Naive thymus-derived CD4-positive, alpha-beta T cell (primary cell): ENCODE measurements at places on chromosomes 3 and 15. TPM values are rescaled to one million over a fixed set of nuclear protein-coding genes. Genes with fewer than 3 reads are reported as not detected.

Gene EHHADH
- polyA plus RNA-seq = 1.6 TPM

GRCh38 chr3:172397716-172398405 is 50.4 kb downstream of the GHSR start:
- DNase-seq = no peak

- DNase-seq = no peak
Measured at GRCh38 chr3:66796343-66796742, 201.8 kb upstream of the KBTBD8 start.

DNA sequence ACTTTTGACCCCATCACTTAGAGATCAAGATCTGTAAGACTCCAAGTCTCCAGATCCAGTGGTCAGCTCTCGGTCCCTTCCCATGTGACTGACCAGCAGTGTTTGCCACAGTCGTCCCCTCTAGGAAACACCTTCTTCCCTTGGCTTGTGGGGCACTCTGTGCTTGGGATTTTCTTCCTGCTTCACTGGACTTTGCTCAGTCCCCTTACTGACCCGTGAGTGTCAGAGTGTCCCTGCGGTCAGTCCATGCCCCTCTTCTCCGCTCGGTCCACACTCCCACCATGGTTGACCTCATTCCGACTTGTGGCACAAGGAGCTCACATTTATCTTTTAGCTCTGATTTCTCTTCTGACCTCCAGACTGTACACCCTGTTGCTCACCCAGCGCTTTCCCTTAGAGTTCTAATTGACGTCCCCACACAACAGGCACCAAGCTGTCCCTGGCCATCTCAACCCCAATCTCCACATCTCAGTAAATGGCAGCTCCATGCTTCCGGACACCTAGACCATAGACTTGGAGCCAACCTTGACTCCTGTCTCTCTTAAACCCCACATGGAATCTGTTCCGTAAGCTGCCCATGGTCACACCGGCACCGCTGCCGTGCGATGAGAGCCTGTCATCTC is 67.9 kb downstream of the APBA2 start:
- no peak for DNase-seq

DNA sequence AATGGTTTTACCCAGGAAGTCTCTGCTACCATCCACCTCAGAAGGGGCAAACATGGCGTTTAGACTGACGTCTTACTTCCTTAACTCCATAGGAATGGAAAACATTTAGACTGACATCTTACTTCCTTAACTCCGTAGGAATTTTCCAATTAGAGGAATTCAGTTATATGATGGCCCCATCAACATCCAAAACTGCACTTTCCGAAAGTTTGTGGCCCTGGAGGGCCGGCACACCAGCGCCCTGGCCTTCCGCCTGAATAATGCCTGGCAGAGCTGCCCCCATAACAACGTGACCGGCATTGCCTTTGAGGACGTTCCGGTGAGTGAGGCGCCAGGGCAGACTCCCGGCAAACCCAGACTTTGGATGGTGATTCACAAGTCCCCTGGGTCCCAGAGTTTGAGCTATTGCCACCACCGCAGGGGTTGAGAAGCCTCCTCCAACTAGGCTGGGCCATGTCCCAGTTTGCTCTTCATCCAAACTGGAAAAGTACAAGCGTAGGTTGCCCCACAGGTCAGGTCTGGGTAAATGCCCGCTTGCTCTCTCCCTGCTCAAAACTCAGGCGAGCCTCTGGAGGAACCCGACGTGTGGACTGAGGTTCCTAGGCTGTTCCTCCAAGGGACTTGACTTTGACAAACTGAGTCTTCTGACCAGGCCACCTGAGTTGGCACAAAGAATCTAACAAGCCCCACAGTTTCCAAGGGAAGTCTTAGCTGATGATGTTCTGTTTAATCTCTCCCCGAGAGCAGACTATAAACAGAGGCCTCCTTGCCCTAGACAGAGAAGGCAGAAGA is 57.7 kb downstream of the MESD start:
- DNase-seq = no peak

Gene KBTBD13
- polyA plus RNA-seq = not detected

Gene SGO1
- polyA plus RNA-seq = 0.54 TPM

- DNase-seq = no peak
Measured at GRCh38 chr3:24315356-24315755, 179.3 kb downstream of the THRB start.

Gene AADACL2
- polyA plus RNA-seq = not detected

DNA sequence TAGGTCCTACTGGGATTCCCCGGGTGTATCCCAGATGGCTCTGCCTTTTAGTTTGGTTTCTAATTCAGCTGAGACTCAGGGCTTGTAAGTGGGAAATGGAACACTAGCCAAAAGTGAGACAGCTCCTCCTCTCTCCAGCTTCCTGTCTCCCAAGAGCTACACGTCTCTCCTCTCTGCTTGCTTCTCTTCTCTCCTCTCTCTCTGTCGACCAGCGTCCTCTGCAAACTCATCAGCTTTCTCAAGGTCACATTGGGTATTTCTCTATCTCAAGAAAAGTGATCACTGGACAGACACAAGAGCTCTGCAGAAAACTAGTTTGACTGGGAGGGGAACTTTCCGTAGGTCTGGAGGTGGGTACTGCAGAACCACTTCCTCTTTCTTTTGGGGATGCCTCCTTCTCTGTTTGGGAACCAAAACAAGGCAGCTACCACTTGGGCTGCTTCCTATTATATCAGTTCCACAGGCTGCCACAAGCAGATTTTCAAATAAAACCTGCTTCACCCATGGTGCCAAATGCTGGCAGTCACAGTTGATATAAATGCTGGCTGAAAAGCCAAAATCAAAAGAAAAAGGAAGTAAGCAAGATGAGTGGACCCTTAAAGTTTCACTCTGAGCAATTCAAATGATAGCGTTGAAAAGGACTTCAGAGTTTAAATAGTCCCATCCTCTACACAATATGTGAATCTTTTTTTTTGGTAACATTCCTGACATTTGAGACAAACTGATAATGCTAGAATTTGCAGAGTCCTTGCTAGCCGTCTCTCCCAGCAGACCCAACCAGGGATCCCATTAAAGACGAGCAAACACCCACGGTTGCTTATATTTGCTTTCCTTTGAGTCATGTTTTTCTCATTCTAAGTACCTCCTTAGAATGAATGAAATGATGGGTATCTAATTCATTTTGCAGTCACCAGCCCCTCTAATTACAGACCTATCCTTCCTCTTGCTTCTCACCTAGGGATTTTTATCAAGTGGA is 7.2 kb upstream of the DYNC1LI1 start:
- no peak for DNase-seq

Gene FAM107A
- not detected for polyA plus RNA-seq

Gene MOBP
- not detected for polyA plus RNA-seq

DNA sequence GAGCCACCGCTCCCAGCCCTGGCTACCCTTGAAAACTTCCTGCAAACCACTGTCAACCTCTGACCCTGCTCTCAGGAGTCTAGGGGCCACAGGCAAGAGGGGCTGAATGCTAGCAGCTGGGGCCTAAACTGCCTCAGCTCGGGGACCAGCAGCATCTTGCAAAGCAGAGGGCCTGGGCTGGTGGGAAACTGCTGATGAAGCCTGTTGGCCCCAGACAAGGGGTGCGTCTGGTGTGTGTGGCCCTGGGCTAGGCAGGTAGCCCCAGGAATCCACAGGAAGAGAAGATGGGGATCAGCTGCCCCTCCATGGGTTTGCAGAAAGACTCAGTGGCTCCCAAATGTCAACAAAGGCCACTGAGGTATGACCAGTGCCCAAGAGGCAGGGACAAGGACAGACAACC is 8.2 kb upstream of the POLG start:
- no peak for DNase-seq

Gene CHST2
- polyA plus RNA-seq = 6.6 TPM

Gene HCN4
- polyA plus RNA-seq = not detected

Gene SLC12A1
- not detected for polyA plus RNA-seq

- DNase-seq = no peak
Measured at GRCh38 chr3:29282427-29283230, 1.8 kb downstream of the RBMS3 start.

DNA sequence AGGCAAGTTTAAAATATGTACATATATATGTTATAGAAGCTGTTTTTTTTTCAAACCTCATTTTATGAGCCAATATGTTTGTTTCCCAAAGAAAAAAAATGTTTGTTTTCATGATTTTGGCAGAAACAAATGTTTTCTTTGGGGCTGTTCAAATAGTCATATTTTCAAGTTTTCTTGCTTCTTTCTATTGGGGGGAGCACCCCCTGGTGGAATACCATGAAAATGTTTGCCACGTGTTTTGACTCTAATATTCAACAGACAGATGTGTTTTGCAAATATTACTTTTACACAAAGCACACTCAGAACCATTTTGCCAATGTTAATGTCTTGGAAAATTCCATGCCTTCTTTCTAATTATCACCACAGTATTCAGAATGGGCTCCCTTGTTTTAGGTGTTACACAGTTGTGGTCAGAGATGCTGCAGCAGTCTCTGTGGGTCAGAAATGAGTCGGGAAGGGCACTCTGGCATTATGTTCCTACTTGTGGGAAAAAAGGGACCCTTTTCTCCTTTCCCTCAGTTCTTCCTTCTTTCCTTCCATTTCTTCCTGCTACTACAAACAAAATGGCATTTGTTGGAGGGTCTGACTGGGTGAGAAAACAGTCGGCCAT is 817.0 kb downstream of the TUSC7 start:
- no peak for DNase-seq

Gene ARF4
- 128 TPM for polyA plus RNA-seq

Gene HES1
- polyA plus RNA-seq = not detected

- DNase-seq = no peak
Measured at GRCh38 chr15:90138071-90138833, 36.0 kb upstream of the IDH2 start.

DNA sequence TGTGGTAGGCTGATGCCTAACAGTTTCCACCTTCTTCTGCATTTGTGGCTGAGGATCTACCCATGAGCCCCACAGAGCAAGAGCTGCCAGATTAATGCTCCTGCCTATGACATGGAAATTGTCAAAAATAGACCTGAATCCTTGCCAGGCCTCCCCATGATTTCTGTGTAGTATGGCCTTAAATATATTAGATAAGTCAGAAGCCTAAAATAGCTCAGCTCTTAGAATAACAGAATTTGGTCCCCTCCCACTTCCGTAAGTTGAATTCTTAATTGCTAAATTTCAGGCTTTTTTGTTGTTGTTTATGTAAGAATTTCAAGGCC is 129.0 kb downstream of the SERPINI1 start:
- no peak for DNase-seq

GRCh38 chr3:137409584-137409983 is 354.5 kb upstream of the SOX14 start:
- no peak for DNase-seq

Gene FANCD2OS
- polyA plus RNA-seq = not detected

DNA sequence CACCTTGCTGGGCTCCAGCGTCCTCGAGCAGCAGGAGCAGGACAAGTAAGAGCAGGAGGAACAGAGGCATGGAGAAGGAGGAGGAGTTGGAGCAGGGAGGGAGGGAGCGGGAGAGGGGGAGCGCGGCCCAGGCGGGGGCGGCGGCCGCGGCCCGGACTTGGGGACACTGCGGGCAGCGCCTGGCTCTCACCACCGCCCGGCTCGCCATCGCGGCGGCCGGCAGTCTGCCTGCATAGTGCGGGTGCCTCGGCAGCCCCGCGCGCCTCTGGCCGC is 440 bp downstream of the DCBLD2 start:
- no peak for DNase-seq

- no peak for DNase-seq
Measured at GRCh38 chr15:64164436-64164835, 1.6 kb upstream of the PPIB start.

- no peak for DNase-seq
Measured at GRCh38 chr3:66411474-66411873, 89.3 kb downstream of the LRIG1 start.

GRCh38 chr3:10770547-10770946 is 45.5 kb upstream of the SLC6A11 start:
- no peak for DNase-seq

Gene WDR49
- not detected for polyA plus RNA-seq

DNA sequence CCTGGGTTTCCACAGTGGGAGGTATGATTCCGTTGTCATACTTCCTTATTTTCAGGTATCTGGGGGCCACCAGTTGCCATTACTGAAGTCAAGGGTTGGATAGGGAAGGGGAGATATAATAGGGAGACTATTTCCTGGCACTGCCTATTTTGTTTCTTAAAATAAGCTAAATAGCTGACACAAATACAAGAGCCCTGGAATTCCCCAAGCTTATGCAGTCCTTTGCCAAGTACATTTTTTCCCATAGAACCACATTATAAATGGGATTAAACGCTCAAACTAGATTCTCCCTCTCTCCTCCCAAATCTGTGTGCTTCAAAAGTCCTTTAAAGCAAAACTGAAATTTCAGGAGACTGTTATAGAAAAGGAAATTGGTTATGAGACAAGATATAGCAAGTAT is 68.7 kb downstream of the AP4E1 start:
- no peak for DNase-seq

Gene SUSD5
- 0.25 TPM for polyA plus RNA-seq

Gene HTR3E
- not detected for polyA plus RNA-seq

GRCh38 chr15:61500951-61501620 is 272.0 kb upstream of the RORA start:
- no peak for DNase-seq

DNA sequence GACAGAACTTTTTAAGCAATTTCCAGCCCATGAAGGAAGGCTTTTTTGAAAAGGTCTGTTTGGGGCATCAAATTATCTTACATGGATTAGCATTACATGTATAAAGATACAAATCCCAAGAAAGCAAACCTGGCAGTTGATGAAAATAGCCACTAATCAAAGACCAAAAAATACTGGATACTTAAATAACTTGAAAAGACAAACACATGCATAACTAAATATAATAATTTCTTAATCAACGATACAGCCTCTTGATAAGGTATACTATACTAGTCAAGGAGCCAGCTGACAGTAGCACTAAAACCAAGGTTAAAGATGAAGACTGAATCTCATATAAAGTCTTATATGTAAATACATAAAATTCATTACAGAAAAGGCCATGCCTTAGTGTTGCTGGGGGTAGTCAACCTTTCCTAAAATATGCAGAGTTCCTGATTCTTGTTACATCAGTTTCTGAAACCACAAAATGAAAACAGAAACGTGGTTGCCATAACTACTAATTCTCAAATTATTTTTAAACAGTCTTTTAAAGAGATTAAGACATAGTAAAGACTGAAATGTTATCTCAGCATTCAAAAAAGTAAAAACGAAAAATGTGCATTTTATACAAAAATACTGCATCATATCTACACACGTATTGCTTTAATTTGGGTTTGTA is 2.0 kb downstream of the ANKRD28 start:
- DNase-seq = no peak

DNA sequence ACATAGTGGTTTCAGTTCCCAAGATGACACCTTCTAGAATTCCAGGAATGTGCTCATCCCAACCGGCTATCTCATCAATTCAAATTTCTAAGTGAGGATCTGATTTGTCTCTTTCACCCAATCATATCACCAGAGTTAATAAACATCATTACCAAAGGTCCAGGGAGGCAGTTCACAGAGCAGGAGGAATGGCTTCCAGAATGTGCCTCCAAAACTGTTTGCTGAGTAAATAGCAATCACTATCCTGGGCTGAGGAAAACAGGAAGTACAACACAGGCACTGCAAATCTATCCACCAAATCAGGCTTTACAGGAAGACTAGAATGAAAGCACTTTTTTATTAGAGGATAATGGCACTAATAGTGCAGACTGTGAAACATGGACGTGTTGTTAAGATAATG is 61.5 kb downstream of the OSBPL10 start:
- no peak for DNase-seq

Gene POTEB2
- not detected for polyA plus RNA-seq

GRCh38 chr15:96766366-96766765 is 435.9 kb downstream of the NR2F2 start:
- DNase-seq = no peak
